ENCODE measurements at places on chromosomes 2 and 18. TPM values are rescaled to one million over a fixed set of nuclear protein-coding genes. Genes with fewer than 3 reads are reported as not detected.

IL36RN gene
- not detected for total RNA-seq

CRYGB gene
- total RNA-seq = not detected

- no peak for DNase-seq
Observed at GRCh38 chr2:218806346-218806978, 24.5 kb downstream of the CYP27A1 start.

DNA sequence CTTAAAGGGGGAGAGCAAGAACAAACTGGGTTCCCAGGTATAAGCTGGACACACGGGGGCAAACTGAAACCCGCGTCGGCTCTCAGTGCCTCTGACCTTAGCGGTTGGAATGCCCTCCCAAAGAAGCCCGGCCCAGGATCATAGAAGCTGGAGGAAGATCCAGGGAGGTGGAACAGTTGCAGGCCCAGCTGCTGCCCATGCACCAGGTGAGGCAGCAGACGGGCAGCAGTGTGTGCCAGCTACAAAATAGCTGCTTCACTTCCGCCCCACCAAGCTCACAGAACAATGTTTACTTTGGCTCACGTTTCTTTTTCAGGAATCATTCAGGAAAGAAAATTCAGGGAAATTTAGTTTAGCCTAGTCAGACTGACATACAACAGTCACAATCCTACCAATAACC lies 3.9 kb upstream of the ERMN start:
- no peak for DNase-seq

GRCh38 chr2:56195563-56195962 lies 11.8 kb downstream of the CCDC85A start:
- no peak for DNase-seq
